ENCODE measurements at places on chromosomes 11 and 22.

DNA sequence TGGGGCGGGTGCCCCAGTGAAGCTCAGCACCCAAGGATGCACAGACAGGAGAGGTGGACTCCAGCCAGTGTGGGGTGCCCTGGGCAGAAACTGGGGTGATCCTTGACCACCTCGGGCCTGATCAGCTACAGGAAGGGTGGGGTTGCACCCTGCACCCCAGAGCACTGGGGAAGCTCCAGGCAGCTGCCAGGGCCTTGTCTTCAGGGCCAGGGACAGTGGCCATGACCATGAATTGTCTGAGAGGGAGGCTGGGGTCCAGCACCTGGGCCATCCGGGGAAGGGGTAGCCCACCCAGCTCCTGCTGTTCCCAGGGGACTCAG is 17.6 kb downstream of the IL17REL start:
- no peak for DNase-seq

DNA sequence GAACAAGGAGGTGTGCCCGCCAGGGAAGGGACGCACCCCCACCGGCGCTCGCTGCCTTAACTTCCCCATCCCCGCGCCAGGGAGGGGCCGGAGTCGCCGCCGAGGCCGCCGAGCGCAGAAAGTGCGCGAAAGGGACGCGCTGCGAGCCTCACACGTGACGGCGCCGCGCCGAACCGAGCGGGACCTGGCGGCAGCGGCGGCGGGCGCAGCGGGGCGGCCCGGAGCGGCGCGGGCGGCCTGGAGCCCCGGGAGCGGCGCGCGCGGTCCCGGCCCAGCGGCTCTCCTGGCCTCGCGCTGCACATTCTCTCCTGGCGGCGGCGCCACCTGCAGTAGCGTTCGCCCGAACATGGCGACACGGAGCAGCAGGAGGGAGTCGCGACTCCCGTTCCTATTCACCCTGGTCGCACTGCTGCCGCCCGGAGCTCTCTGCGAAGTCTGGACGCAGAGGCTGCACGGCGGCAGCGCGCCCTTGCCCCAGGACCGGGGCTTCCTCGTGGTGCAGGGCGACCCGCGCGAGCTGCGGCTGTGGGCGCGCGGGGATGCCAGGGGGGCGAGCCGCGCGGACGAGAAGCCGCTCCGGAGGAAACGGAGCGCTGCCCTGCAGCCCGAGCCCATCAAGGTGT is at the start of gene SORL1:
Gene SORL1, plus strand, starts transcription at position 329 of the 623 bp plus-strand sequence. Its CDS starts 18 bp downstream, at position 347.
- peak; percentile 63 for DNase-seq

GRCh38 chr22:46357711-46358520 is 22.4 kb downstream of the TRMU start:
- DNase-seq: no peak

GRCh38 chr11:16002942-16003341 is 353.4 kb downstream of the SOX6 start:
- no peak for DNase-seq

DNA sequence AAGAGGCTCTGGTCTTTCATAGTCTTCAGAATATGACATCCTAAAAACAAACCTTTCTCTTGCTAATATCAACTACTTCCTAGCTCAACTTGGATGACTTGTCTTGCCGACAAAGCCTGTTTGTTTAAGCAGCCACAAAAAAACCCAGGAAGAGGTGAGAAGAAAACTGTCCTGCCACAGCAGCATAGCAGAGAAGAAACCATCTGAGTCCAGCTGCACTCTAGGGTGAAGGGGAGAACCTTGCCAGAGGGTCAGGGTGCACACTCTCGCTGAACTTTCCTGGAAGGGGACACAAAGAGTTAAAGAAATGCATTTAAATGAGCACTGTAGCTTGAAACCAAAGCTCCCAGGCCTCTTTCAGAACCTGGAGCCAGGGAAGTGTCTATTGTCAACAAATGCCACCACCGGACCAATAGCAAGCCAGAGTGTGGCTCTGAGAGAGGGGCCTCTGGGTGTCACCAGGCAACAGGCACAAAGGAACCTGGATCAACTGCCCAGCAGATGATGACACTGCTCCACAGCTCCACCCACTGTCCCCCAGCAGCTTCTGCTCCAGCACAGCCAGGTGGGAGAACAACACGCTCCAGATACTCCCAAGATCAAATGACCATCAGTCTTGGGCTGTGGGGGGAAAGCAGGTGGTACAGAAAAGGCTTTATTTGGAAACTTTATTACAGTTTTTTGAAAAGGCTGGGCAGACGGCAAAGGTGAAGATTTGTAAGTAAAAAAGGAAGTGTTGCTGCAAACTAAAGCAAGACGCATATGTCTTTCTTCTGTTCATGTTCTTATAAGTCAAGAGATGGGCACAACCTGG is 105.7 kb downstream of the RASSF10 start:
- DNase-seq: no peak

GRCh38 chr11:80593648-80594374 is 1153.0 kb upstream of the TENM4 start:
- no peak for DNase-seq
